ENCODE measurements at places on chromosomes 16 and 17.

DNA sequence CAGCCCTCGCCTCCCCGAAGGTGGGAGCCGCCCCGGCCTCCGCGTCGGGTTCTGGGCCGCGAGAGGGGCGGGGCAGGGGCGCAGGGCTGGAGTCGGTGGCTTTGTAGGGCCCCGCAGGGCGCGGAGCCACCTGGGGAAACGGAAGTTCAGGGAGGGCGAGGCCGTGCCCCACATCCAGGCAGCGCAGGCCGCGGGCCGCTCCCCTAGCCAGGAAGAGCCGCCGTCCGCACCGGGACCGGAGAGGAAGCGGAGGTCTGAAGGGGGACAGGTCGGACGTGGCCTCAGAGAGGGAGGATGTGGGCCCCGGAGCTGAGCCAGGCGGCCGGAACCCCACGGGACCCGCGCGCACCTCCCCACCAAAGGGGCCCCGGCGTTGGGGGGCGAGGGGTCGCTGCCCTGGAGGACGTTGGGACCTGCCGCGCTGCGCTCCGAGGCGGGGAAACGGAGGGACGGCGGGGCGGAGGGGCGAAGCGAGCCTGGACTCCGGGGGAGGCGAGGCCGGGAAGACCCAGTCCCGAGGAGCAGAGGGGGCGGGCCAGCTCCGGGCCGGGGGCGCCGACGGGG lies 482 bp upstream of the SLC16A3 start:
- no peaks in the 10 kb centered on the region for H3K36me3 ChIP-seq
- H3K27ac ChIP-seq, result no peak overlapping the region
- peak overlapping the region; percentile 17 for H3K4me3 ChIP-seq

DNA sequence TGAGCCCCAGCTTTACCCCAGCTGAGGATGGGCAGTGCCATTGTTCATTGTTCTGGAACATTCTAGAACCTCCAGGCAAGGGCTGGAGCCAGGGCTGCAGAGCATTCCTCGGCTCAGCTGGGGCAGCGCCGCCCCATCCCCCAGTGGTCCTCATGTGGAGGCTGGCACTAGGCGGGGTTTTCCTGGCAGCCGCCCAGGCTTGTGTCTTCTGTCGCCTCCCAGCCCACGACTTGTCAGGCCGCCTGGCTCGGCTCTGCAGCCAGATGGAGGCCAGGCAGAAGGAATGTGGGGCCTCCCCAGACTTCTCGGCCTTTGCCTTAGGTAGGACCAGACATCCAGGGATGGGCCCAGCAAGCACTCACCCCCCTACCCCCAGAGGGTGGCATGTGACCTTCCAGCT lies at the start of gene TMEM95:
TSS of gene TMEM95 (plus strand) at position 104 of the 400 bp plus-strand sequence. CDS start at position 153, 49 bp downstream.
- H3K27me3 ChIP-seq, result no peaks in the 10 kb centered on the region
- H3K4me1 ChIP-seq, result peaks cover 17% of the 10 kb centered on the region
- H3K4me3 ChIP-seq, result peak within 1 kb of the TSS; percentile 10
- H3K36me3 ChIP-seq, result no peaks in the 10 kb centered on the region
- H3K27ac ChIP-seq, result no peak within 1 kb of the TSS

DNA sequence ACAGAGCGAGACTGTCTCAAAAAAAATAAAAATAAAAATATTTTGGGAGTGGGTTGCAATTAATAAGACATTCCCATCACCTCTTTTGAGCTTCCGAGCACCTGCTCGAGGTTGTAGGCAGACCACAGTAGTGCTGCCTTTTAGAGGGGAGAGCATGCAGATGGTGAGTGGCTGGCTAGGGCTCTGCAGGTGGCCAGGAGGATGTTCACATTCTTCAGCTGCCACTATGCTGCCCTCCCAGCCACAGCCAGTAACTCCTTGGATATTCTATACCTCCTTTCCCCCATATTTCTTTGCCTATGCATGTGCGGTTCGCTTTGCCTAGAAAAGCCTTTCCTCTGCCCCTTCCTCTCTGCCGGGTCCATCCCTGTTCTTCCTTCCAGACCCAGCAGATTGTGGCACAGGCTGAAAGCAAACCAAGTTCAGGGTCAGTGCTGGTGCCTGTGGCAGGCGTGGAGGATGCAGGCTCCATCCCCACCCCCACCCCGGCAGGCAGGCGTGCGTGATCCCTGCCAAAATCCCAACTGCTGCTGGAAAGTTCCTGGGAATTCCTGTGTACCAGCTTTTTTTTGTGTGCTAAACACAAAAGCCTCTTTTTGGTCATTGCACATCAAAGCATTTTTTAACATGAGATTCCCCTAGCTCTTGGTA lies 33.8 kb upstream of the CMIP start:
- peaks cover 19% of the 10 kb centered on the region for H3K4me1 ChIP-seq
- no peak overlapping the region for H3K27ac ChIP-seq
- no peaks in the 10 kb centered on the region for H3K27me3 ChIP-seq
- no peaks in the 10 kb centered on the region for H3K36me3 ChIP-seq
- DNase-seq, result no peak

- H3K36me3 ChIP-seq, result no peaks in the 10 kb centered on the region
- no peaks in the 10 kb centered on the region for H3K4me1 ChIP-seq
- no peaks in the 10 kb centered on the region for H3K27me3 ChIP-seq
- DNase-seq, result no peak
- H3K4me3 ChIP-seq, result no peak overlapping the region
- H3K27ac ChIP-seq, result no peak overlapping the region
These were observed 27.9 kb downstream of the IRX6 start for GRCh38 chr16:55351936-55352335.

DNA sequence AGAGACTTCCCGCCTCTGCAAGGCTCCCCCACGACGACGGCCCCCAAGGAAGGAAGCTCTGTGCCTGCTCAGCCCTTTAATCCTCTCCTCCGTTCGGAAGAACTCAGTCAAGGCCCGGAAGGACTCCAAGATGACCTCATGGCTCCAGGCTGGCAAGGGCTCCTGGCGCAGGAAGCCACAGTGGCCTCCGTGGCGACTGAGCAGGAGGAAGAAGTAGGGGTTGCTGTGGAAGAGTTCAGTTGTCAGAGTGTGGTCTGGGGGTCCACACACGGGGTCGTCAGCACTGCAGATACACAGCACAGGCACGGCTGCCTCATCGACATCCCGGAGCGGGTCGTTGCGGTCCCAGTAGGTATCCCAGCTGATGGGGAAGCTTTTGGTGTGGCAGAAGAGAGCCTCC lies 4.2 kb downstream of the ABHD15 start:
- no peak for DNase-seq
- H3K27me3 ChIP-seq, result peaks cover 29% of the 10 kb centered on the region

DNA sequence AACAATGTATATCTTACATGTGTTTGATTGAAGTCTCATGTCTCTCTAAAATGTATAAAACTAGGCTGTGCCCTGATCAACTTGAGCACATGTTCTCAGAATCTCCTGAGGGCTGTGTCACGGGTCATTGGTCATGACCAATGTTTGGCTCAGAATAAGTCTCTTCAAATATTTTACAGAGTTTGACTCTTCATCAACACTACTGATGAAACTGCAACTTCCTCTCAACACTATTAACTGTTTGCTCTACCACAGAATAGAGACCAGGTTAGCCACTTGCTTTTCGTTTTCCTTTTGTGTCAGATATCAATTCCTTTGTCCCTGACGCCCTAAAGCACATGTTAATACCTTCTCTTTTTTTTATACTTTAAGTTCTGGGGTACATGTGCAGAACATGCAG lies 358.1 kb downstream of the CDH8 start:
- DNase-seq, result no peak
- H3K36me3 ChIP-seq, result no peaks in the 10 kb centered on the region
- no peak overlapping the region for H3K4me3 ChIP-seq
- no peaks in the 10 kb centered on the region for H3K4me1 ChIP-seq
- H3K27me3 ChIP-seq, result no peaks in the 10 kb centered on the region

GRCh38 chr16:6548507-6548906 lies 784.1 kb upstream of the RBFOX1 start:
- no peak for DNase-seq
- no peaks in the 10 kb centered on the region for H3K4me1 ChIP-seq
- H3K27ac ChIP-seq, result no peak overlapping the region
- no peaks in the 10 kb centered on the region for H3K36me3 ChIP-seq

GRCh38 chr17:9203771-9204425 lies 182.6 kb downstream of the NTN1 start:
- no peak overlapping the region for H3K27ac ChIP-seq
- H3K27me3 ChIP-seq, result peaks cover 3% of the 10 kb centered on the region
- no peak overlapping the region for H3K4me3 ChIP-seq
- DNase-seq, result no peak
- H3K36me3 ChIP-seq, result no peaks in the 10 kb centered on the region

- no peak overlapping the region for H3K27ac ChIP-seq
- no peak overlapping the region for H3K4me3 ChIP-seq
- H3K27me3 ChIP-seq, result no peaks in the 10 kb centered on the region
- peaks cover 6% of the 10 kb centered on the region for H3K4me1 ChIP-seq
- no peaks in the 10 kb centered on the region for H3K36me3 ChIP-seq
These were observed 18.3 kb upstream of the LITAF start for GRCh38 chr16:11604783-11605563.

Data from neuronal stem cell (in vitro differentiated cells).